ENCODE measurements at places on chromosomes 5 and 9. TPM values are rescaled to one million over a fixed set of nuclear protein-coding genes. Genes with fewer than 3 reads are reported as not detected.

UNC5A gene
- 0.10 TPM for polyA plus RNA-seq

VAV2 gene
- 34.8 TPM for polyA plus RNA-seq

MARCOL gene
- polyA plus RNA-seq: not detected

DNA sequence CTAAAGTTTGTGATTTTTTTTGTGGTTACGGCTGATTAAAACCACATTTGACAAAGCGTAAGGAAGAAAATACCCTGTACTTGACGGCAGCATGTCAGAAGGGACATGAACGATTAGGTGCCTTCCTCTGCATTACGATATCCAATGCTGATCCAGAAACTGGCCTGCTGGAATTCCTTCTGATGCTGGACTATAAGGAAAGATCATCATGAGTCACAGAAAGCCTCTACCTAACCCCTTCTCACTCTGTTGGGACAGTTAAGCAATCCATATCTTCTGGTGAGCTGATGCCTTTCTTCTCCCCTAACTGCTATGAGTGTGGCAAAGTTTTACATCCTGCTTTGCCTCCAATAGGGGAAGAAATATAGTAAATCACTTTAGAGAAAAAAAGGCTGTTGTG lies 78.4 kb upstream of the PAPPA start:
- no peak for DNase-seq

DNA sequence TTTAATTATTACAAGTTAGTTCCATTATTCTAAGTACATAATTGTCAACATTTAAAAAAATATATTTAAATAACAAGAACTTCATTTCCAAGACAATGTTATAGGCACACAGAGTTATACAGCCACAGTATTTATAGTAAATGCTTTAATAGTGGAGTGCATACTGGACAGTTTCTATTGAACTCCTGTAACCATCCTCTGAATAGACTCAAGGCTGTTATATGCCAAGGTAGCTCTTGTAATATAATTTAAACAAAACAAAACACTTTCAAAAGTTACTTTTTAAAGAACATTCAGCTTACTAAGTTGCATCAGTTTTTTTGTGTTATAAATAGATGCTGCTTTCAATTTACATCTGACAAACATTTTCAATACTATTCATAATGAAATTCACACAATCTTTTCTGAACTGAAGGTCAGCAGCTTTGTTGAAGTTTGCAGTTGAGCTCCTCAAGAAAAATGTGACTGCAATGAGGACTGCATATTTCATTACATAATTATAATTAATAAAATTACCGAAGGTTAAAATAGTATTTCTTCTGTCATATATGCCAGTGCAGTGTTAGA lies 549.9 kb upstream of the CYLC2 start:
- DNase-seq: no peak

- no peak for DNase-seq
Measured at GRCh38 chr9:125700791-125701190, 6.2 kb downstream of the MAPKAP1 start.

GRCh38 chr5:129245489-129245888 lies 150.9 kb downstream of the ISOC1 start:
- no peak for DNase-seq

DNA sequence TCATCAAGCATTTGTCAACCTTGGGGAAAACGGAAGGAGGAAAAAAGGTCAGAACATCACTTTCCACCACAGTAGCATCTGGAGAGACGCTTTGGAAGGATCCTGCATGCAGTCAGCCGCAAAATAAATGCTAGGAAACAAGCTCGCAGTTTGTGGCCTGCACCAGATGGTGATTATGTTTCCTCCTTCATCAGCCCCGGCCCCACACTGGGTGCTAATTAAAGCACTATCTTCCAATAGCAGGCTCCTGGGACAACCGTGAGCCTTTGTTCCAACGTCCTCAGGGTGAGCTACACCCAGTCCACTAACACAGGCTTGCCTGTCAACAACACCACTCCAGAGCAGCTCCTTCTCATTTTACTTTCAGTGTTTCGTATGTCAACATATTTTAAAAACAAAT lies 64.0 kb downstream of the RNF130 start:
- no peak for DNase-seq

DNA sequence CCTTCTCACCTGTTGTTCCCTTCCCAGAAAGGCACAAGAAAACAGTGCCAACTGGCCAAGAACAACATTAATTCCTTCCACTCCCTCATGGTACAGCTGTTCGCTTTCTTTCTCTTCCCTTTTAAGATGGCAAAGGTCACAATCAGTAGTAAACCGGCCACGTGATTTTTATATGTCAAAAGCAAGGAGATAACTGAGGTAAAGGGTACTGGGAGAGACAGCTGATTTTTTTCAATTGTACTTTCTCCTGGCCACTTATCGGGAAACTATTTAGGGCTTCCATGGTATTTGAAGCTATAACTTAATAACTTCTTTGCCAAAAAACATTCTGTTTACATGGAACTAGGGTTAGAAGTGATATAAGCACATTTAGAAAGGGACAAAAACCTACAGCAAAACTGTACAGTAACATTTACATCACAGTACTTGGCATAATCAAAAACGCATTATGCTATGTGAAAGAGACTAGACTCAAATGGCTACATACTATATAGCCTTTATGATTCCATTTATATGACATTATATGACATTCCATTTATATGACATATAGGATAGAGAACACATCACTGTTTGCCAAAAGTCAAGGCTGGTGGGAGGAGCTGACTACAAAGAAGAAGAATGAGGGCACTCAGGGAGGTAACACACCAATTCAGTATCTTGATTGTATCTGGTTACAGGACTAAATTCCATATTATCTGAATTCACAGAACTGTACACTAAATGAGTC lies 24.8 kb downstream of the PLPP1 start:
- no peak for DNase-seq
